ENCODE measurements at places on chromosomes 6 and 20.

- DNase-seq: no peak
Measured at GRCh38 chr6:81940451-81940985, 188.0 kb upstream of the TENT5A start.

GRCh38 chr6:42453031-42453653, 1.4 kb upstream of the TRERF1 start:
- no peak for DNase-seq

- no peak for DNase-seq
Measured at GRCh38 chr6:69337311-69337710, 459.5 kb downstream of the LMBRD1 start.

- no peak for DNase-seq
Measured at GRCh38 chr20:24648481-24648880, 179.1 kb downstream of the SYNDIG1 start.

DNA sequence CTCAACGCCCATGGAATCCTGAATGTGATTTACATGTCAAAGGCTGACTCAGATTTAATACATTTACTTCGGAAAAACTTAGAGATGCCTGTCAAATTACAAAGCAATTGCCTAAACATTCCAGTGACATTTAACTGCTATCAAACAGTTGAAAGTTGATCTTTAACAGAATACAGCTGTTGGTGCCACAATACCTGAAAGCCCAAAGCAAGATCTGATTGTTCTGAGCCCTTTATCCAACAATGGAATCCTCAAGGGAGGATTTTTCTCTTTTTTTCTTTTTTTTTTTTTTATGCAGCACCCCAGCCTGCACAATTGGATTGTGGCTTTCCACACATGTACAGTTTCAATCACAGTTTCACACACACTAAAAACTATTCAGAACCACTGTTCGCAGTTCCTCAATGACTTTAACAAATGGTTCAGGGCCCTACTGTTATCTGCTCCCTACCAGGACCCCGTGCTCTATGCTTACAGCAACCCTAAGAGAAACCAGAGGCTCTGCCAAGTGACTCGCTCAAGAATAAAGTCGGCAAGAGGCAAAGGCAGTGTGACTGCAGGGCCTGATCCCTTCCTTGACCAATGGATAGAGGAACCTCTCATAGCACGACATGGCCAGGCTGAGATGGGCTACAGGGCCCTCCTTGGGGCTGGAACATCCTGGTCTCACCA, 33.3 kb downstream of the EPB41L2 start:
- DNase-seq: no peak

- no peak for DNase-seq
Measured at GRCh38 chr20:20020908-20021307, 3.7 kb downstream of the NAA20 start.
